Jurkat, Clone E6-1 (cell line): ENCODE measurements at places on chromosomes 1 and 21.

DNA sequence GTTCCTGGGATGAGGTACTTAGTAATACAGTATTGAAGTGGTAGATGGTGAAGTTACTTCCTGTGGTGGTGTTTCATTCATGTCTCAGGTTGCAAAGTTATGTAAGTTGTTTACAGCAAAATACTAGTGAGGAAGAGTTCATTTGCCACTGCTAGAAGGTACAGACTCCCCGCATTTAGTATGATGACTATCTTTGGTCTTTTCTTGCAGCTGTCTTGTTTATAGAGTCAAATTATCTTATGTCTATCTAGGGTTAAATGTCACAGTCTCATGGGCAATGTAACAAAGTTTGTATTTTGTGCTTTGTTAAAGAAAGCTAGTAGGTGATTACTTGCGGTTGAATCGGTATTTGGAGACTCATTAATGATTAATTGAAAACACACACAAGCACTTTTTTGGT, 50.2 kb downstream of the LRRC8D start:
- DNase-seq = no peak

DNA sequence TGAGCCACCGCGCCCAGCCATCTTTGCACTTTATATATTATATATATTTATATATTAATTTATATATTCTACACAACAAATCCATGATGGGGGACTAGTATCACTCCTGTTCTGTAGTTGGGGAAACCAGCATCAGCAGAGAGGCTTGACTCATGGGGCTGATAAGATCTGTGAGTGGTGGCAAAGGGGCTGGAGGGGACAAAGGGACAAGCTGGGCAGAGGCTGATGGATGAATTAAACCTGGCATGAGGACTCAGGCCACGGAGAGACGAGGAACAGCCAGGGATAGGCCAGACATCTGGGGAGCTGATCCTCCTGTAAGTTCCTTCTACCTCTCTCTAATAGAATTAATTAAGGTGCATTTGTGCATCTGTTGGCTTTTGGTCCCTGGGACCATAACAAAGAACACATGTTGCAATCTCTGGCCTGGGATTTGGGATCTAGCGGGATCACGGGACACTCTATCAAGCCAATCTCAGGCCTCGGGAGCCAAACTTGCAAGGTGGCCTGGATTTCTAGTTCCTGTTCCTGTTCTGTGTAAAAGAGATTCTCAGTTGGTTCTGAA, 7.6 kb downstream of the CNR2 start:
- DNase-seq = no peak

DNA sequence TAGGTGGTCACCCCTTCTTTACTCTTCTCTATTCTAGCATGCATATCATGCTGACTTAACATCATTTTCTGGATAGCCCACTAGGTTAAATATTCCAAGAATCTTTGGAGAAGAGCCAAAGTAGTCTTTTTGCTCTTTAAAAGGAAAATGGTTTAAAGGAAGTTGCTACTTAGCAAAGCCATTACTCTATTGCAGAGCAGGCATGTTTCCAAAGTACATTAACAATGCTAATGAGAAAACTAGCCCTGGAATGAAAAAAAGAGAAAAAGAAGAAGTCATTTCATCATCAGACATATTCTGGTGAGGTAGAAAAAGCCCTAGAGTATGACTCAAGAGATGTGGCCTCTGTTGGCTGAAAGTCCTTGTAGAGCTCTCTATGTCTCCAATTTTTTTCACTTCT, 74.0 kb downstream of the NUF2 start:
- no peak for DNase-seq

DNA sequence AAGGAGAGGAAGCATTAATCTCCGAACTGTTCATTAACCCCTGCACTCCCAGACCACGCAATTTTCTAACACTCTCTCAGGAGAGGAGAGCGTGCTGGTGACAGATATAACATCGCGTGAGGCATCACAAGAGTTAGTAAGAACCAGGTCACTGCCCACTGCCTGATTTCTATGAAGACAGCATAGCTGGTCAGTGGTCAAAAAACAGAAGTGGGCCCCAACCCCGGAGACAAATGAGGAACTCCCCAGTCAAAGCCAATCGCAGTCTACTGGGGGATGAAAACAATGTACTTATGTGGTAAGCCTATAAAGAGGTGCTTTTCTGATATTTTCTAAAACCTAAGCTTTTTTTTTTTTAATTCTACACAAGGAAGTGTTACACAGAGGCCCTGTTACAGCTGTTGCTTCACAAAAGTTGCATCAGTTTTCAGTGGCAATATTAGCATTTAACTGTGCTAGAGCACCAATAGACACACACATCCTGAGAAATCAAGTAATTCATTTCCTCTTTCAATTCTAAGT, 231.8 kb upstream of the IRF2BP2 start:
- DNase-seq = no peak

GRCh38 chr1:23848673-23849616, 19.1 kb downstream of the FUCA1 start:
- no peak for DNase-seq

DNA sequence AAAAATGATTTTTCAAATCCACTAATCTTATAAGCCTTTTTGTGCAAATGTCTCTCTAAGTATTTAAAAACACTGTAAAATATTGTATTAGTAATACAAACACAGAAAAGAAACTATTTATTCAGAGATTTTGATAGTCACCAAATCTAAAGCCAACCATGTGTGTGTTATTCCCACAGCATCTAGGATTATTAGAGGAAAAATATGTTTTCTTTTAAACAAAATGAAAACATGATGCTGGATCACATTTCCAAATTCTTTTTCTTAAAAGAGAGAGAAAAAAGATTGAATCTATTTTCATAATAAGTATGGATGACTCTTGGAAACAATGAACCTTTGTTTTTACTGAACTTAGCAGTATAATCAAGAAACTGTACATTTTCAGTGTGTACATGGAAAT, 25.3 kb downstream of the COLGALT2 start:
- DNase-seq = no peak

DNA sequence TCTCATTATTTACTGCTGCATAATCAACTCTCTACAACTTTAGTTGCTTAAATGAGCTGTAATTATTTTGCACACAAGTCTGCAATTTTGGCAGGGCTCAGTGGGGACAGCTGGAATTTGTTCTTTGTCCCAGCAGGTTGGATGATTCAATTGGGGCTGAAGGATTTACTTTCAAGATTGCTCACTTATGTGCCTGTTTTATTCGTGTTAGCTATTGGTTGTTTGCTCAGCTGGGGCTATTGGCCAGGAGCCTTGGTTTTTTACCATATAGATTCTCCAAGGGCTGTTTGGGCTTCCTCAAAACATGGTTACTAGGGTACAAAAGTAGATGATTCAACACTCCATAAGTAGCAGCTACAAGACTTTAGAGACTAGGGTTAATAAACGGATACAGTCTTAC, 13.4 kb downstream of the OR10R2 start:
- DNase-seq = no peak

- DNase-seq = no peak
These were observed 458.7 kb downstream of the MATN1 start for GRCh38 chr1:30264672-30265025.

GRCh38 chr1:42777852-42778251, 6.9 kb upstream of the TMEM269 start:
- peak; percentile 31 for DNase-seq

GRCh38 chr1:23521588-23521987, 9.4 kb downstream of the E2F2 start:
- no peak for DNase-seq

DNA sequence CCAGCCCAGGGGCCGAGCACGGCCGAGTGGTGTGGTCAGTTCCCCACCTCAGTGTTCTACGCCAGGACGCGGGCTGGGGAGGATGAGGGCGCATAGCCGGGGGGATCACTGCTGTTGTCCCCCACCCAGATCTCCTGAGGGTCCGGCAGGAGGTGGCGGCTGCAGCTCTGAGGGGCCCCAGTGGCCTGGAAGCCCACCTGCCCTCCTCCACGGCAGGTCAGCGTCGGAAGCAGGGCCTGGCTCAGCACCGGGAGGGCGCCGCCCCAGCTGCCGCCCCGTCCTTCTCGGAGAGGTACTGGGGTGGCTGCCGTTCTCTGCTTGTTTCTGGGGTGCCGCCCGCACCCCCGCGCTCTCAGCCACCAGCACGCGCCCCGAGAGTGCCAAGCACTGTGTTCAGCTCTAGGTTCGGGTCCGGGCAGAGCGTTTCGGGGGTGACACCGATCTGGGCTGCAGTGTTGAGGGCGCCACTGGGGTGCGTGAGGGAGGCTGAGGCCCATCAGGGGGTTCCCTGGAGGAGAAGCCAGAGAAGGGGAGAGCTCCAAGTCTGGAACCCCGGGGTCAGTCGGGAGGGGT, 17.4 kb downstream of the SAMD11 start:
- no peak for DNase-seq

GRCh38 chr1:190101756-190102155, 375.9 kb downstream of the BRINP3 start:
- DNase-seq = no peak

DNA sequence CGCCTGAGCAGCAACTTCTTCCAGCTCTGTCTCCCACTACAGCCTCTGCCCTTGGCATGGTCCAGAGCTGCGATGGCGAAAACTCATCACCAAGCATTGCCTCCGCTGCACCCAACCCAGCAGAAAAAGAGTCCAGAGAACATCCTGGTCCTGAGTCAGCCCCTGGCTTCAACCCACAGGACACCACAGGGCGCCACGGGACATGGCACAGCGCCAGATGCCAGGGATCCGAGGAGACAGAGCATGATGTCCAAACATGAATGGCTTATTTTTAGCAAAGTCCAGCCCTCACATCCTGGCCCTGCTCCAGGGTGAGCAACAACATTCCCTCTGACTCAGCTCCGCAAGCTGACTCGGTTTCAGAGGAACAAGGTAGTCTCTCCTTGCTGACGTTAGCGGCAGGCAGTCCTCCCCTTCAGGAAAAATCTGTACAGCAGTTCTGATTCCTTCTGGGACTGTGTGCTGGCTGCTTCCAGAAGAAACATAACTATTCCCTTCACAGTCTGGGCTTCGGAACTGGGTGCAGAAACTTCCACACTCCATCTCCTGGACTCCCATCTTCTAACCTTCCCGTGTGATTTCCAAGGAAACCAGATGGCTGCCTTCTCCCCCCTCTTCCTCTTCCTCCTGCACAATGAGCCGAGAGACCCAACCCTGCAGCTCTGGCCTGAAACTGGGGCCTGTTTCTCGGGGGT, 131.3 kb downstream of the TOMM20 start:
- no peak for DNase-seq

- no peak for DNase-seq
These were observed 65.3 kb downstream of the LAMC2 start for GRCh38 chr1:183251101-183251958.

DNA sequence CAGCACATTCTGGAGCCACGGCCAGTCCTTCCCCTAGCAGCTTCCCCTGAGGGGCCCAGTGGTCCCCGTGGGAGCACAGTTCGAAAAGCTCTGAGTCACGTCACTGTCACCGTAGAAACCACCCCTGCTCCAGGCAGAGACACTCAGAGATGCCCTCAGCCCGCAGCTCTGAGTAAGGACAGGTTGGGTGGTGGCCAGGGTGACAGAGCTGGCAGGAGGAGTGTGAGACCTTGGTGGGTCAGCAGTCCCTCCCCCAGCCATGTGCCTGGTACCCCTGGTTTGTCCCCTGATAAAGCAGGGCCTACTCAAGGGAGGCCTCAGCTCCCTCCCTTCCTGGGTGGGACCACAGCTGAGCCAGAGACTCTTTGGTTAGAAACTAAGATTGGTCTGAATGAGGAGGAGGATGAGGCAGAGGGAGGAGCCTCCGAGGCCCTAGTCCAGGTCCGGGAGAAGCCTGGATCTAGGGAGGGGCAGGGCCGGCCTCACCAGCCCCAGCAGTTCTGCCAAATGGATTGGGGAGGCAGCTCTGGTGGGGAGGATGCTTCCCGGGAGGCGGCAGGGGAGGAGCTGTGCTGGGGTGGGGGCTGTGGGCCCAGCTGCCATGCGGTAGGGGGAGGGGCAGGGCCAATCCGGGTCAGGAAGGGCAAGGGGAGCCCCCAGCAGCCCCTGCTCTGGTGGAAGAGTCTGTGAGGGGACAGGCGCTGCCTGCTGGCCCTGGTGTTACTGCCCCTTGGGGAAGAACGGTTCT, 55.2 kb downstream of the SLC9A1 start:
- no peak for DNase-seq

- DNase-seq = no peak
These were observed 27.6 kb downstream of the NCF2 start for GRCh38 chr1:183562701-183563100.

GRCh38 chr1:64323054-64323453, 119.6 kb downstream of the UBE2U start:
- DNase-seq = no peak

- DNase-seq = no peak
These were observed 15.1 kb upstream of the PADI3 start for GRCh38 chr1:17233675-17234320.

DNA sequence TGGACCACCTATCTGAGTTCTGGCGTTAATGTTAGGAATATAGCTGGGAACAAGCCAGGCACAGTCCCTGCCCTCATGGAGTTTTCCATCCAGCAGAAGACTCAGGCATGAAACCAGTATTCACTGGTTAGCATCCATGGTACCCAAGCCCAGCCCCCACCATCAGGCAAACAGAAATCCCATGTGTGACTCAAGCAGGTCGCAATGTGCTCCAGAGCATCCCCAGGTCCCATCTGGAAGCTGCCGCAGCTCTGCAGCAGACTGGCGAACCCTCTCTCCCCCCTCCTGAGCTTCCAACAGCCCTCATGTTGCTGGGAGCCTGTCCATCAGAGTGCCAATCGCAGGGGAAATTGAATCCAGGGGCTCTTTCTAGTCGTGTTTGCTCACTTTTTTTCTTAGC, 174.2 kb downstream of the RRAGC start:
- no peak for DNase-seq

GRCh38 chr21:45257673-45258341, 29.9 kb downstream of the POFUT2 start:
- DNase-seq = no peak

- DNase-seq = no peak
These were observed 23.3 kb upstream of the HRNR start for GRCh38 chr1:152247316-152247715.
